ENCODE measurements at places on chromosomes 4 and X.
A peak's percentile ranks its signal among the peaks of the same experiment; 100 is the strongest.

GRCh38 chrX:30786374-30786773 lies 102.7 kb downstream of the TAB3 start:
- no peak for DNase-seq

- DNase-seq, result no peak
Observed at GRCh38 chr4:40870150-40870549, 120.4 kb downstream of the NSUN7 start.

- DNase-seq, result no peak
Observed at GRCh38 chr4:149465955-149466354, 349.7 kb downstream of the IQCM start.

DNA sequence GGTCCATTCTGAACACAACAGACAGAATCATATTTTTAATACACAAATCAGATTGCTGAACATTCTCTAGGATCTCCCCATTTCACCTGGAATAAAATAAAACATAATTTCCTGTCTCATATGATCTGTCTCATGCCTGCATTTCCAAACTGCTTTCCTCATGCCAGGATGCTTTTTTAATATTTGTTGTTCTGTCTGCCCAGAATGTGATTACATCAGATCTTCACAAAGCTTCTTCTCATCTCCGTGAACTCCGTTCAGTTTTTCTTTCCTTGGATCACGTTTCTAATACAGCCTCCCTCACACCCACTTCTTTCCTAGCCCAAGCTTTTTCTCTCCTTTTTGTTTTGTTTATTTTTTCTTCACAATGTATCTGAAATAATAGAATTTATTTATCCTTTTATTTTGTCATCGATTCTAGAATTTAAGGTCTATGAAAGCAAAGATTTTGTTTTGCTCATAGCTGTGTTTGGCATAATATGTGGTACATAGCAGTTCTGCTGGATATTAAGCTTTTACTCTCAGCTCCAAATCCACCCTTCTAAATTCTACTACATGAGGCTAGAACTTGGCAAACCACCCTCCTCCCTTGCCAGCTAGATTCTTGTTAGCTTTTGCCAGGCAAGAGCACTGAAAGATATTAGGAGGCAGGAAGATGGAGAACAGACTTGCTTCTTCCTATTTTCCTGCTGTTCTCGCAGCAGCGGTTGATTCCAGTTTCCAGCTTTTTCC lies 165.5 kb upstream of the SLIT2 start:
- no peak for DNase-seq

DNA sequence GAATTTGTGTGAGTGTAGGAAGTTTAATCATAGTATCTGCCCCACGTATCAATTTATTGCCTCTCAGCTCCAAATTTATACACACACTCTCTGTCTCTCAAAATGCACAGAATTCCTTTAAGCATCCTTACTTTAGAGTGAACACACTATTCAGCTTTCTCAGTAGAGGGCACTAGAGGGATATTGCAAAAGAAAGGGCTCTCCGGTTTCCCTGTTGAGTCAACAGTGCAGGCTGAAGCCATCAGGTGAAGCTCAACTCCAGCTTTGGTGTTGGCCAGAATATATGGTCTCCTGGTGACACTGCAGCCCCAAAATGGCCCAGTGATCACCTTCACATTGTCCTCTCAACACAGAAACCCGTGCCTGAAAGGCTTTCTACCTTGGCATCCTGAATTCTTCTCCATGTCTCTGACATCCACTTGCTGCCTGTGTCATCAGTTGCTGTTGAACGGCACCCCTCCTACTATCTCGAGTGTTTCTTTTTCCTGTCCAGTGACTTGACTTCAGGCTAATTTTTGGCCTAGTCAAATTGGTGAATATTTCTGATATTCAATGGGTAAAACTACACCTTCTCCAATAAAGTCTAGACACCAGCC lies 670.5 kb downstream of the GABRG1 start:
- DNase-seq, result no peak

DNA sequence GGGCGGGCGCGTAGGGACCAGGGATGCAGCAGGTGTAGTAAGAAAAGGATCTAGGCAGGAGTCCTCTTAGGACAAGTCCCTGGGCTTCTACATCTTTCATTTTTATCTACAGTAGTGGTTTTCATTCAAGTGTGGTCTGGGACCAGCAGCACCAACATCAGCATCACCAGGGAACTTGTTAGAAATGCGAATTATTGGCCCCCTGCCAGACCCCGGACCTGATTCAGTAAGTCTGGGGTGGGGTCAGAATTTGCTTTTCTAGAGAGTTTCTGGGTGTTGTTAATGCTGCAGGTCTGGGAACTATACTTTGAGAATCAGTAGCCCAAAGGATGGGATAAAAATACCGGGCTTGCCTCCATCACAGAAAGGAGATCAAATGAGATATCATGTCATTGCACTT lies 1.3 kb upstream of the PCYT1B start:
- no peak for DNase-seq

- DNase-seq, result no peak
Observed at GRCh38 chr4:84503495-84504437, 4.7 kb upstream of the NKX6-1 start.

DNA sequence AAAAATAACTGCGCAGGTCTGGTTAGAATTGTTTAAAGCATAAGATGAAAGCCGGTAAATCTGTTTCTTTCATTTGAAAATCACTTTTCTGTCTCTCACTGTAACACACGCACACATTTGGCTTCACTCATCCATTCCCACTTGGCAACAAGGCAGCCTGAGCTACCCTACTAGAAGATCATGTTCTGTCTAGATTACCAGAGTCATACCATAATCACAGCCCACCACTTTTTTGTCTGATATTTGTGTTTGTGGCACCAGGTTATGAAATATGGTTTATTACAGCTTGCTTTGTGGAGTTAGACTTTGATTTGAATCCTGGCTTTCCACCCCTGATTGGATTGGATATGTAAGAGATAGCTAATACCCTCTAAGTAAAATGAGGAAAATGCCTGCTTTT lies 2.2 kb downstream of the USO1 start:
- no peak for DNase-seq

GRCh38 chrX:48835524-48836329 lies at the start of gene PCSK1N:
PCSK1N (minus strand) TSS chrX:48835610; CDS start chrX:48835532, 78 bp downstream.
- DNase-seq, result peak; percentile 65

DNA sequence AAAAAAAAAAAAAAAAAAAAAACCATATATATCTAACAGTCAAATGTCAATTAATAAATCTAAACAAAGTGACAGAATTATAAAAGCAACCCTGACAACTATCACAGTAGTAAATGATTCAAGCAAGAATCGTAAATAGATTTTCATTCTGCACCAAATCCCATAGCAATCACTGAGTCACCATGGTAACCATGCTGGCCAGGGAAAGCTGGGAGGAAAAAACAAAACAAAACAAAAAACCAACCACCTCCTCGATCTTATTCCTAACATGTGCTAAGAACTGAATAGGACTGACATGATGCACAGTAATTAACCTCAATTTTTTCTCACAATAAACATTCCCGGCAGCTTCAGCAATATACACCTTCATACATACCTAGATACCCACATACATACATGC lies 30.6 kb upstream of the RAB40A start:
- DNase-seq, result no peak

- DNase-seq, result no peak
Observed at GRCh38 chr4:184217634-184218033, at the start of gene ENPP6. ENPP6 (minus strand) TSS chr4:184217873; CDS start chr4:184217819, 54 bp downstream.

GRCh38 chrX:77433001-77433400 lies 14.2 kb upstream of the FGF16 start:
- DNase-seq, result no peak

GRCh38 chr4:67500373-67500772 lies 44.9 kb downstream of the CENPC start:
- DNase-seq, result no peak
